ENCODE measurements at places on chromosomes 4 and X.

DNA sequence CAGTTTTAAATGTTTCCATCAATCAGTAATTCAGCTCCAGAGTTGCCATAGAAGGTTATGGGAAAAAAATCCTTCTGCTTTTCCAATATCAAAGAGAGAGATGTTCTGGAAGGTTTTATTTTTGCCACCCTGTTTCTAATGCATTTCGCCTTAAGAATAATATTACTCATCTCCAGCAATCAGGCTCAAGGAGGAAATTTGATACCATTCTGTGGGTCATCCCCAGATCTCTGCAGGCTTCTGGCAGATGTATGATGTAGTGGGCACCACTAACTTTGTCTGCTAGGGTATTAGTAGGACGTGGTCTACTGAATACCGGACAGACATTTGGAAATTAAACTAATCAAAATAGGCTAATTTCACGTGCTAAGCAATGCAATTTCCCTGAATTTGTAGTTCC, 645.4 kb upstream of the TENM3 start:
- DNase-seq = no peak

- no peak for DNase-seq
Measured at GRCh38 chr4:40750461-40751258, 905 bp downstream of the NSUN7 start.

DNA sequence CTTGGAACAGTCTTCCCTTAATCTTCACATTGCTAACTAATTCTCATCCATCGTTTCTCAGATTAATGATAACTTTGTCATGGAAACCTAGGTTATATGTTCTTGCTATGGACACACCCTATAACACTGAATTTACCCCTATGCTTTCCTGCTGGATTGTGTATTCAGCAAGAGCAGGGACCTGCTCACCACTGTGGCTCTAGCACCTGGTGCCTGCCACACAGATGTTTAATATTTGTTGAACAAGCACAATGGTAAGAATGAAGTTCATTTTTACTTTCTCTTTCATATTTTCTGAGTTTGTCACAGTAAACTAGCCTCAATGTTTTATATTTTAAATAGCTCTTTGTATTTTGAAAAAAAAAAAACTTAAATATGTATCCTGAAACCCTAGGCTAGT, 734.0 kb upstream of the DIAPH2 start:
- no peak for DNase-seq

- no peak for DNase-seq
Measured at GRCh38 chrX:150548684-150549083, 19.7 kb upstream of the MTM1 start.

GRCh38 chr4:159446266-159446976, 343.5 kb downstream of the RAPGEF2 start:
- no peak for DNase-seq

GRCh38 chr4:100450449-100450848, 67.4 kb downstream of the EMCN start:
- no peak for DNase-seq

DNA sequence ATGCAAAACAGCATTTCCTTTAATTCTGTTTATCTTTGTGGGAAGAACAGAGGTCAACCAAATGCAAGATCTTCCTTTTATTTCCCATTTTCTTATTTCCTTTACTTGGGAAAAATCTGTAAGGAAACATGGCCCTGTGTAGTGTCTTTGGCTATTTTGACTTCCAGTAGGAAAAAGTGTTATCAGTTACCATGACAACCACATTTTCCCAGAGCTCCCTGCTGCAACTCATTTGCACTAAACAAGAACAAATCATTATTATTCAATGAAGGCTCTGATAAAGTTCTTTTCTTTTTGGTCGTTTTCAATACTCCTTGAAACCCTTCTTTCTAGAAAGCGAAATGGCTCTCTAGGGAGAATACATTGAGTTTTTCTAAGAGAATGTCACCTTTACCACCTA, 117.2 kb upstream of the DDX53 start:
- no peak for DNase-seq

- no peak for DNase-seq
Measured at GRCh38 chr4:83605210-83605609, 69.3 kb downstream of the GPAT3 start.

DNA sequence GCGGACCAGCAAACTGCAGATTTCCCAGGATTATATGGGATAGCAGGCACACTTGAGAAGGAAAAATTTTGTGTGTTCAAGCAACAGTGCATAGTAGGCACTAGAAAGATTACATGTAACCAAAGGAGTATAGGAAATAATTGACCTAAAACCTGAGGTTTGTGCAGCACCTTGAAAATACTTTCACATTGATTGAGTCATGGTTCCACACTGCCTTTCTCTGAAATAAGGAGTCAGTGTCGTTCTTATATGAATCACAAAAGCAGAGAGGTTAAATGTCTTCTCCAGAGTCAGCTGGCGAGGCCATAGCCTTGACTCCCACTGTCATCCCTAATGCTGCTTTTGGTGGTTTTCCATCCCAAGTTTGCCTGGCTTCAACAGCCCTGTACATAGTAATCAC, 138.9 kb downstream of the SOWAHB start:
- no peak for DNase-seq

DNA sequence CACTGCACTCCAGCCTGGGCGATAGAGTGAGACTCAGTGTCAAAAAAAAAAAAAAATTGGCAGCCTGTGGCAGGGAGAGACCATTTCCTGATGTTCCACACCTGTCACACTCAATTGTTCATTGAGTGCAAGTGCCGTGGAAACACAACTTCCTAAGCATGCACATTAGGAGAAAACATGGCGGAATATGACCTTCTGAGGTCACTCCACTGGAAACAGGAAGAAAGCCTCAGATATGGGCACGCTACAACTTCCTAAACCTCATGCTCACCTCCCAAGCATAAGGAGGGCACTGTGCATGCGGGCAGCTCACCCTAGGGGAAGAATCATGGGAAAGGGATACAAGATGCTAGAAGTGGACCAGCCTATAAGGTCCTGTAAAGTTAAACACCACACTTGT, 28.5 kb upstream of the CD99 start:
- DNase-seq = no peak

DNA sequence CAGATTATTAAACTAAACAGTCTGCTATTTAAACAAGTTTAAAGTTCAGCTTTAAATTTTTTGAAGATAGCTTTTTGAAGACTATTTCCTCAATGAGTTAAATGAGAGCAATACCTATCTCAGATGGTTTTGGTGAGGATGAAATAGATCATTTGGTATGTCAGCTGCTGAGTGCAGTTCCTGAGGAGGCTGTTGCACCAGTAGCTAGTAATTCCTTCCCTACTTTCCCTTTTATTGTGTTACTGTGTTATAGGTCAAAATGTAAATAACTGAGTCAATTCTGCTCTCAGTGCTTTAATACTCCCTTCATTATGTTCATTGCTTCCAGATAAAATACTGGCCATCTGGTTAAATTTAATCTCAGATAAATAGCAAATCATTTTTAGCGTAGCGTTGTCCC, 48.6 kb downstream of the BMPR1B start:
- no peak for DNase-seq

- no peak for DNase-seq
Measured at GRCh38 chr4:182066037-182066436, 177.2 kb upstream of the TENM3 start.

- DNase-seq = no peak
Measured at GRCh38 chrX:51852096-51852495, 41.3 kb upstream of the MAGED1 start.

GRCh38 chrX:32448945-32449344, 762.4 kb downstream of the DMD start:
- DNase-seq = no peak

DNA sequence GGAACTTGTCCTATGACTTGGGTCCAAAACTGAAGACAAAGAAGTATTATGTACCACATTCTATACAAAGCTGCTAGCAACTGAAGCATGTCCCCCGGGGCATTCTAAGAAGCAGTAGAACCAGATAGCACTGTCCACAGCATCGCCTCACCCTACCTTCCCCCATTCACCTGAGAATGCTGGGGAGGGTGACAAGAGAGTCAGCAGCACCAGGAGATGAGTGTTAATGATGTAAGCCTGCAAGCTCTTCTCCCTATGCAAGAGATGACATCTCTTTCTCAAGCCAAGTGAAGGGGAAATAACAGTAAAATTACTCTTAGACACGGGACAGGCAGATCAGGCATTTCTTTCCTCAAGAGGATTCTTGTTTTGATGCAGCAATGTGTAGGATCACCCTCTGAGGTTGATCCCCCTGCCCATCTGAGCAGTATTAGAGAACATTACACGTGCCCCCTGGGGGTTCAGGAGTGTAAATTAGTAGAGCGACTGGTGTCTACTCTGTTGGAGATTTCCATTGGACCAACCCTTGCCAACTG, 13.9 kb upstream of the TLR1 start:
- DNase-seq = no peak

DNA sequence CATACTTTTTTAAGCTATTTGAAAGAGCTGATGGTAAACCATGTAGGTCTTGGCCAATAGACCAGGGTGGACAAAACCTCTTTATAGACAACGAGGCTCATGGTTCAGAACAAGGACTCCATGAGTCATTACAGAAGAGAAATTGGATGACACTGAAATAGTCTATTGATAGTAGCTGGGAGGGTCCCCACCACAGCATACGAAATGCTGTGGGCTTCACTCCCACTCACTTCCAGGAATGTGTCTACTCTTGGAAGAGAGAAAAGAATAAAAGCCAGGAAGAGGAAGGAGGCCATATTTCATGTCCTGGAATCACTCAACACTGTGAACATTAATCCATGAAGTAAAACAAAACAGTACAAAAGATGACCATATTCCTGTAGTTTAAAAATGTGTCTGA, 82.3 kb upstream of the MXRA5 start:
- no peak for DNase-seq
